Fibroblast of skin of abdomen (primary cell): ENCODE measurements at places on chromosomes 5 and 9.

- no peak for DNase-seq
Measured at GRCh38 chr9:109863961-109864360, 84.0 kb downstream of the PALM2AKAP2 start.

DNA sequence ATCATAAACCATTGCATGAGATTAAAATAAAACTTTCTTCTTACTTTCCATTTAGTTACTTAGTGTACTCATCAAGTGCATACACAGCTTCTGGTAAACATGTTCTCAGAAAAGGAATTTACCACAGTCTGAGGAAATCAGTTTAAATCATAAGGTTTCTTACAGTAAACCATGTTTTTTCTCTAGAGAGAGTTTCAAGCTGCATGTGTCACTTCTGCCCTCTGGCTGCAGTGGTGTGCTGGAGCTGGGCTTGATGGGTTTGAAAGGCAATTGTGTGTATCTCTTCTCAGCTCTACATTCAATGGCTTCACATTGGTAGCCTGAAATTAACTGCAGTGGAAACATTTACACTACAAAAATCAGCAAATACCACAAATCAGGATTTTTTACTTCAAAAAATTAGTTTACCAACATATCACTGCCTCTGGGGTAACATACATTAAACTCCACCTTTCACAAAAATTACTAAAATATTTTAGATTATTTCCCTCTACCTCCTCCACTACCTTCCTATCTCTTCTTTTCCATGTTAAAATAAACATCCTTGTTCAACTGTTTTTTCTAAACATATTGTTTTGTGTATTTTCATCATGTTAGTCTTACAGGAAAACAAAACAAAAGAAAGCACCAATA lies 414.3 kb downstream of the ANXA1 start:
- peak; percentile 2 for DNase-seq

DNA sequence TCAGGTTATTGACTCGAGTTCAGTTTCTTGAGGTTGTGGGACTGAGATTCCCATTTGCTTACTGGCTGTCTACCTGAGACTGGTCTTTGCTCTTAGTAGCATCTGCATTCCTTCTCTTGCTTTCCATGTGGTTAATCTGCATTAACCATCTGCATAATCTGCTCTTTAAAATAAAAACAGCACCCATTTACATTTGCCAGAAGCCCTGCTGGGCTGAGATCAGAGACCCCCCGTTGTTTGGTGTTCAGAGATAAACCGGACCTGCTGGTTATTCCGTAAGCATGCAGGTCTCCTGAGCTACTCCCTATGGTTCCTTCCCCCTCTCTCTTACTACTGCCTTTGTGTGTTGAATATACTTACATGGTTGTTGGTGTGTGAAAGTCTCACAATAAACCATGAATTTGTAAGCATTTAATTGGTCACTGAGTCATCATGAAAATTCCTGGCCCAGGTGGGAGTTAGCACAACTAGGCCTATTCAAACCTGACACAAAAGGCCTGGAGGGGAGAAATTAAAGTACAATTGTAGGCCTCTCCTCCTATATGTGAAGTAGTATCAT lies 396.7 kb downstream of the MRPS30 start:
- DNase-seq = no peak

- no peak for DNase-seq
Measured at GRCh38 chr9:35552376-35552775, 52.7 kb upstream of the TESK1 start.

DNA sequence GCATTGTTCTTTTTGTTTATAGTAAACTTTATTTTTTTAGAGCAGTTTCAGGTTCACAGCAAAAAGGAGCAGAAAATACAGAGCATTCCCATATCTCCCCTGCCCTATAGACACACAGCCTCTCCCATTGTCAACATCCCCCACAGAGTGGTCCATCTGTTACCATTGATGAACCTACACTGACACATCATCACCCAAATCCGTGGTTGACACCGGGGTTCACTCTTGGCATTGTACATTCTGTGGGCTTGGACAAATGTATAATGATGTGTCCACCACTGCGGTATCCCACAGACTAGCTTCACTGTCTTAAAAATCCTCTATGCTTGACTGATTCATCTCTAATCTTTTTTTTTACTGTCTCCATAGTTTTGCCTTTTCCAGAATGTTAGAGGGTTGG lies 120.7 kb upstream of the SPATA31C2 start:
- peak; percentile 38 for DNase-seq

GRCh38 chr5:149990518-149991376 lies 9.7 kb downstream of the TIGD6 start:
- DNase-seq = peak; percentile 70

GRCh38 chr9:72951520-72952380 lies 1.1 kb downstream of the ALDH1A1 start:
- DNase-seq = no peak

- DNase-seq = no peak
Measured at GRCh38 chr5:5437227-5438172, 15.0 kb downstream of the ICE1 start.

GRCh38 chr5:34895641-34896419 lies 19.5 kb downstream of the RAD1 start:
- DNase-seq = no peak

DNA sequence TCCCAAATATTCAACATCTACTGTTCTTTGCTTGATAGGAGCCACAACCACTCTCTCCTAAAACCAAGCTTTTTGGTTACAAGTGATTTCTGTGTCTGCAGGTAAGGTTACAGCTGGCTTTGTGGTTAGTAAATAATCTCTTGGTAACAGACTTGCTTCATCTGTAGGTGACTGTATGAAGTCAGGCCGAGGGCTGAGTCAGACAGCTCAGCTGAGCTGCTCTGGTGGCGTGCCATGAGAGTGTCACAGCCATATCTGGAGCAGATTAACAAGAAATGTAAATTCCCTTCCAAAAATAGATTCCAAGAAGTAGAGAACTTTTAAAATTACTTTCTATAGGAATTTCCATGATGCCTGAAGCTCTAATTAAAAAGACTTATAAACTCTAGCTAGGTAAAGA lies 23.7 kb upstream of the TAS2R1 start:
- DNase-seq = peak; percentile 92

DNA sequence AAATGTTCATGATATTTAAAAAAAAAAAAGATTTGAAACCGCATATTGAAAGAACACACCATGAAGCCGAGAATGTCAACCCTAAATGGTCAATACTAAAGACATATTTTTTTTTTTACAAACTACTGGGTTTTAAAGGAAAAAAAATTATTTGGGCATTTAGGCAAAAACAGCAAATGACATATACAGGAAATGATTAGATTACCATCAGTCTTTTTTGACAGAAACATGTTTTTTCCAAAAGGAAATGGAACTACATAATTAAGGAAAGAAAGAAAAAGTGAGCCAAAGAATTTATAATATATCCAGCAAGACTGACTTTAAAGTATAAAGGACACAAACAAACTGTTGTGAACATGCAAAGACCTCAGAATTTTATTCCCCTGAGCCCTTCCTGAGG lies 56.7 kb downstream of the RALGPS1 start:
- no peak for DNase-seq

GRCh38 chr9:76013809-76014208 lies 123.3 kb downstream of the PCSK5 start:
- no peak for DNase-seq

GRCh38 chr9:125747765-125748445 lies 732 bp downstream of the PBX3 start:
- DNase-seq = no peak

DNA sequence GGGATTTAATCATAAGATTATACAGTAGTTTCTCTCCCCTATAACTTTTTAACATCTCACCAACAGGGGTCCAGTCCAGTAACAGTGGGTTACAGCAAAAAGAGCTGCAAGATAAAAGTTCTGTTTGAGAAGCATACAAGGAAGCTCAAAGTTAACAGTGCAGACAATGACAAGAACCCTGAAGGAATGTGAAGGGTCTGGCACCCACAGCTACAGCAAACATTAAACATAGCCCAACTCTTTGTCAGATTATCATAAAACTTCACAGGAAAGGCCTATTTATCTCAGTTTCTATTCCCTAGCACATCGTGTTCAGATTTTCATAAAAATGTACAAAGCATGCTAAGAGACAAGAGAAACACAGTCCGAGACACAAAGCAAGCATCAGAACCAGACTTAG lies 309.4 kb downstream of the DIRAS2 start:
- DNase-seq = peak; percentile 25

- DNase-seq = no peak
Measured at GRCh38 chr9:6090277-6091210, 75.1 kb upstream of the RANBP6 start.

DNA sequence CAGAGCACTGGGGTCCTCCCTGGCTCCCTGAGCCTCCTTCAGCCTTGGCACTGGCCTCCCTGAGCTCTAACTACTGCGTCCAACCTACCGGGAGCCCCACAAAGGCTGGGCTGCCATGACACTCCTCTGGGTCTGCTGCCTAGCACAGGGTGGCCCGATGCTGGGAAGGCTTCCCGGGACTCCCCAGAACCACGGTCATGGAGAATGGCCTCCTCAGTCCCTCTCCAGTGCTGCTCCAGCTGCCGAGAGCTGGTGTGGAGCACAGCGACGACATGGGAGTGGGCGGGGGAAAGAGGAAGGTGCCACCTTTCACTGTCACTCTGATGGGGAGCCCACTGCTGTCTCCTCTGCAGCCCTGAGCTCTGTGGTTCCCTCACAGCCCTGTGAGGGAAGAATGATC lies 61.5 kb upstream of the RNF130 start:
- no peak for DNase-seq

DNA sequence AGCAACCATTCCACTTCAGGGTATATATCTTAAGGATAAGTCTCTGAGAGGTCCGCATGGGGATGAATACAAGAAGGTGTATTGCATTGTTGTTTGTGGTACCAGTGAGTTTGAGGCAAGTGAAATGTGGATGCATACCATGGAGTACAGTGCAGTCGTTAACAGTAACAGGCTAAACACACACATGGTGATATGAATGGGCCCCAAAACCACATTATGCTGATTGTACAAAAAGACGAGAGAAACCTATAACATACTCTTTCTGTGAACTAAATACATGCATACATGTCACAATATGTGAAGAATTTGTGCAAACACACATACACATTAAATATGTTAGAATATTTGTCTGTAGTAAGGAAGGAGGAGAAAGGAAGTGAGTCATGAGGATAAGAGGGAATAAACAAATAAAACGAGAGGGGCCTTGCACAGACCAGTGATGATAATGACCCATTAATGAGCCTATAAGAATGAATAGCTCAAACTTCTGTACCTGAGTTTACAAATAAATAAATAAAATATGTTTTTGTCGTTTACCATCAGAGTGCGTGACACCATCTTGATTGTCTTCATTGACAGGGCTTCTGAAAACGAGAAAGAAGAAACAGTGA lies 66.5 kb upstream of the RICTOR start:
- no peak for DNase-seq

GRCh38 chr5:142280066-142281007 lies 44.5 kb downstream of the SPRY4 start:
- no peak for DNase-seq

DNA sequence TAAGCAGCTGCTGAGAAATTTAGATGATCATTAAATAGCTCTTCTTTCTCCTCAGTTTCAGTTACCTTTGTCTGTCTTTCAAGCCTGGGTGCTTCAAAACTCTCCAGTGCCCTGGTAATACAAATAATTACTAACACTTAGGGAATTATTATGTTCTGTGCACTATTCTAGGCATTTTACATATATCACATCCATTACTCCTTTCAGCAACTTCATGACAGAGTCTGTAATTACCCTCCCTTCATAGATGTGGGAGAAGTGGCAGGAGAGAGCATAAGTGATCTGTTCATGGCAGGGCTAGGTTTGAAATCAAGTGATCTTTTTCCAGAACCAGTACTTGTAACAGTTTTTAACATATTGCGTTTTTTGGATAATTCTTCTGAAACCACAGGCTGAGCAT lies 32.0 kb downstream of the MAN2A1 start:
- peak; percentile 40 for DNase-seq

DNA sequence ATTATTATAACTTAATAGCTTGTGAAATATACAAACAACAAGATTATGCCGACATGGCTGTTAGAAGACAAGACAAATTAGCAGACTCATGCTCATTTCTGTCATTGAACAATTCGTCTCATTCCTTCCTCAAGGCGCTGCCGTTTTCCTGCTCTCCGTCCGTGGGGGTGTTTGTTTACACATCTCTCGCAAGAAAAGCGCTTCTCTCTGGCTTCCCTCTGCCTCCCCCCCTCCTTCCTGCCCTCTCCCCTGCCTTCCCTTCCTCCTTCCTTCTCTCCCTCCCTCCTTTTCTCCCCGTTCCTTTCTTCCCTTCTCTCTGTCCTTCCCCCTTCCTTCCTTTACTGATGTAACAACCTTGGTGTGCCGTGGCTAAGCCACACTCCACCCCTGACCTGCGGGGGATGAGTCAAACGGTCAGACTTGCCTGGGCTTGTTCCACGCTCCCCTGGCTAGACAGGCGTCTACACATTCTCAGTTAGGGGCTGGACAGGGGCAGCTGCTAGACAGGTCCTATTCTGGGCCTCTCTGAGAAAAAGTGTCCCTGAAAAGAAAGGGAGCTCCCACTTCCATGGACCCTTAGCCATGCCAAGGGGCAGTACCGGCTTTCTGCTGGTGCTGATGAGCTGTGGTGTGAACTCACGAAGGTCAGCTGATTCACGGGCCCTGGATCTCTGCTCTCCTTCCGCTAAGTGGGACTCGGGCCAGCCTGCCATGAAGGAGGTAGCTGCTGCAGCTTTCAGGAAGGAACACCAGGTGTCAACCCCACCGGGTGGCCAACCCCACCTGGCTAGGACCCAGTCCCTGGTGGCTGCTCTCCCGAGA lies 32.0 kb upstream of the SPTLC1 start:
- peak; percentile 92 for DNase-seq

DNA sequence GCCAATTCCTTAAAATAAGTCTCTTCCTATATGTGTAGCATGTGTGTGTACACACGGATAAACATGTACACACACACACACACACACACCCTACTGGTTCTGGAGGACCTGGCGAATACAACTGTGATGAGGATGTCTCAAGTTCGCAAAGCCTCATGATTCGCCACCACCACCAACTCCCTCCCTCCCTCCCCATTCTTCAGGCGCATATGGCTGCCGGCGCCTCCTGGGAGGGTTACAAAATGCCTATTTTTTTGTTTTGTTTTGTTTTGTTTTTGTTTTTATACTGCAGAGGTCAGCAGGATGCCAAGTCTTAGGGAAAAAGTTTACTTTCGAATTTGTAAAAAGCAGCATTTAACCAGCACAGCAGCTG lies 88.0 kb downstream of the DAP start:
- DNase-seq = no peak

- DNase-seq = peak; percentile 47
Measured at GRCh38 chr5:149205625-149206523, 64.6 kb downstream of the ABLIM3 start.

GRCh38 chr9:17978773-17979172 lies 399.9 kb downstream of the SH3GL2 start:
- no peak for DNase-seq

DNA sequence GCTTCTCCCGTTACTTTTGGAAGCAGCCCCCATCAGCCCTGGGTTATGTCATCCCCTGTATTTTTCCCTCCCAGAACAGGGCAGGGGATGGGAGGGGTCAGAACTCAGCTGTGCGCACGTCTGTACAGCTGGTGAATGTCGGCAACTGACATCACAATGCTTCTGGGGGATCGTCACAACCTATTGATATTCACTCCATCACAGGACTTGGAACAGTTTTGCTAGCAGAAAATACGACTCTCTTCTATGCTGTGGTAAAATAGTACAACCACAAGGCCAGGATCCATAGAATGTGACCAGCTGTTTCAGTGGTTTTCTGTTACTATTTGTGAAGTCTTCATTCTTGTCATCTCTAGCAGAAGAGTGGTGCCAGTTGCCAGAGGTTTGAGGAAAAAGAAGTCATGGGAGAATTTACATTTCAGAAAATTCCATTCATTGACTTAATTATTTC lies 77.1 kb upstream of the KLF4 start:
- peak; percentile 59 for DNase-seq

- DNase-seq = no peak
Measured at GRCh38 chr5:112628214-112628980, 109.3 kb upstream of the APC start.
